ENCODE measurements at places on chromosomes 5 and 9. TPM values are rescaled to one million over a fixed set of nuclear protein-coding genes. Genes with fewer than 3 reads are reported as not detected.

PCDHGB7 gene
- total RNA-seq, result 3.4 TPM

SV2C gene
- not detected for total RNA-seq

CCDC171 gene
- total RNA-seq, result 1.9 TPM

ZDHHC11 gene
- 0.72 TPM for total RNA-seq

NREP gene
- 9.8 TPM for total RNA-seq

MIER3 gene
- 43.6 TPM for total RNA-seq
